ENCODE measurements at places on chromosomes 5 and 9.

GRCh38 chr5:92613546-92613945 lies 967.5 kb downstream of the NR2F1-AS1 start:
- no peak for DNase-seq

- no peak for DNase-seq
Observed at GRCh38 chr5:144731786-144732185, 561.1 kb downstream of the KCTD16 start.

GRCh38 chr9:14031810-14032209 lies 282.1 kb downstream of the NFIB start:
- no peak for DNase-seq

GRCh38 chr9:34291023-34291422 lies 38.0 kb downstream of the KIF24 start:
- DNase-seq, result no peak

DNA sequence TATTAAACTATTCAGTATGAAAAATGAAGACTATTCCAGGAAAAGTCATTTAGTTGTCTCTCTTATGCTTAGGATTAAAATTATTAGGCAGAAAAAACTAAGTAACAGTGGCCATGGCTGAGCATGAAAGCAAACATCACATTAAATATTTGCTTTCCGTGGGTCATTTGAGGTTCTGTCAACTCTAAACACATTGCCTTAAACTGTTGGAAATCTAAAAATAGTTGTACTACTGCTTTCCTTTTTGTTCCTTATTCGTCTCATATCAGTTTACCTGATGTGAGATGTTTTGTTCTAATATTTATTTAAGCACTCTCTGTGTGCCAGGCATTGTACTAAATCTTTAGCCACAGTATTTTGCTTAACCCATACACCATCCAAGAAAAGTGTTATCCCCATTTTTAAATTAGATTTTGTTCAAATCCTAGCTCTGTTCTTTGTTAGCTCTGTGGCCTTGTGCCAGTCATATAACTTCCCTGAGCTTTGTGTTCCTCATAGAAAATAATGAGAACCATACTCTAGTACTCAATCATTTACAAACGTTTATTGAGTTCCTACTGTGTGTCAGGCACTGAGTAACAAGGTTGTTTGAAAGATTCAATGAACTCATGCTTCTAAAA lies 18.7 kb upstream of the ZNF608 start:
- DNase-seq, result no peak
